ENCODE measurements at places on chromosomes 11 and 22.

GRCh38 chr11:88521399-88521798 is 183.9 kb upstream of the CTSC start:
- no peak for DNase-seq

DNA sequence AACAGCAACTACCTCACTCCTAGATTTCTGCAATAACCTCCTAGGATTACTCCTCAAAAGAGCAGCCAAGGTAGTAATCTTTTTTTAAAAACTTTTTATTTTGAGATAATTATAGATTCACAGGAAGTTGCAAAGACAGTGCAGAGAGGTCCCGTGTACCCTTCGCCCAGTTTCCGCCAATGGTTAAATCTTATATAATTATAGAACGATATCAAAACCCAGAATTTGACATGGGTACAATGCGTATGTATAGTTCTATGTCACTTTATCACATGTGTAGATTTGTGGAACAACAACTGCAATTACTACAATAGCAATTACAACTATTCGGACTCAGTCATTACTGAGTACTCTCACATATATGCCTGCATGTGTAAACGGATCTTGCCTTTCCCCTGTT is 94.8 kb upstream of the APOA1 start:
- no peak for DNase-seq

- no peak for DNase-seq
These were observed 92.9 kb downstream of the TRAF6 start for GRCh38 chr11:36417154-36417553.

GRCh38 chr22:49373801-49374226 is 453.9 kb downstream of the BRD1 start:
- no peak for DNase-seq

- no peak for DNase-seq
These were observed 3.7 kb downstream of the PPM1F start for GRCh38 chr22:21948824-21949568.

- DNase-seq: no peak
These were observed 5.8 kb upstream of the LGALS1 start for GRCh38 chr22:37669586-37669985.

GRCh38 chr11:16883174-16883573 is 131.0 kb downstream of the PLEKHA7 start:
- no peak for DNase-seq

- no peak for DNase-seq
These were observed 63.1 kb downstream of the SPATA19 start for GRCh38 chr11:133782116-133782725.

DNA sequence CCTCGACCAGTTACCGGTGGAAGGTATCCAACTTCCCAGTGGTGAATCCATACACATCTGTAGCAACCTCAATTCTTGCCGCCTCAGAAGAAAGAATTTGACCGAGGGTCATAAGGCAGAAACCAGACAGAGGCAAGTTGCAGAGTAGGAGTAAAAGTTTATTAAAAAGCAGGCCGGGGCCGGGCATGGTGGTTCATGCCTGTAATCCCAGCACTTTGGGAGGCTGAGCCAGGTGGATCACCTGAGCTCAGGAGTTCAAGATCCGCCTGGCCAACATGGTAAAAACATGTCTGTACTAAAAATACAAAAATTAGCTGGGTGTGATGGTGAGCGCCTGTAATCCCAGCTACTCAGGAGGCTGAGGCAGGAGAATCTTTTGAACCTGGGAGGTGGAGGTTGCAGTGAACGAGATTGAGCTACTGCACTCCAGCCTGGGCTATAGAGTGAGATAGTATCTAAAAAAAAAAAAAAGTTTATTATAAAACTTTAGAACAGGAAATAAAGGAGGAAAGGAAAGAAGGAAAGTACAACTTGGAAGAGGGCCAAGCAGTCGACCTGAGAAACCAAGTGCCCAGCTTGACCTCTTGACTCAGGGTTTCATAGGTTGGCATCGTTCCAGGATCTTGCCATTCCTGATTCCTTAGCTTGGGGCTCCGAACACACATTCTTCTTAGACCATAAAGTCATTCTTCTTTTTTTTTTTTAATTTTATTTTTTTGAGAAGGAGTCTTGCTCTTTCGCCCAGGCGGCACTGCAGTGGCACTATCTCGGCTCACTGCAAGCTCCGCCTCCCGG is 27.8 kb downstream of the RGL4 start:
- no peak for DNase-seq

DNA sequence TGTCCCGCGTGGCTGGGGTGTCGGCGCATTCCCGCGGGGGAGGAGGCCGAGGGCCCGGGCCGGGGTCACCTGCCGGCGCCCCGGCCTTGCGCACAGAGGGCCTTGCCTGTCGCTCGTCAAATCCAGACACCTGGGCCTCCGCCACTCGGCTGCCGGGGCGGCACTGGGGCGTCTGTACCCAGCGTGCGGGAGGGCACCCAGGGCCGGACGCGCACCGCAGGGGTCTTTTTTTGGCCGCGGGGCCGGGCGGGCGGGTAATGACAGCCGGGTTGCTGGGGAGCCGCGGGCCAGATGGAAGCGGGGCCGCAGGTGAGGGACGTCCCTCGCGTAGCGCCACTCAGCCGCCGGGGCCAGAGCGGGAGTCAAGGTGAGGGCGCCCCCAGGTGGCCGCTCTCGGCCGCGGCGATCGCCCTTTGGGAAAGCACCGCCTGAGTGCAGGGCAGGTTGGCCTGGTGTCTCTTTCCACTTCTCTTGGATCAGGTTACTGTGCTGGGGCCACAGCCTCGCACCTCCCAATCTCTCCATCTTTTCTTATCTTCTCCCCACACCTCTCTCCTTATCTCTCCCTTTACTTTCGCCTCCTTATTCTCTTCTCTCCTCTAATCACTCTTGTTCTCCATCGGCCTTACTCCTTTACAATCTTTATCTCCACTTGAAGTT is 3.5 kb downstream of the PHLDB1 start:
- peak; percentile 82 for DNase-seq

- no peak for DNase-seq
These were observed 221.4 kb downstream of the DBX1 start for GRCh38 chr11:19938866-19939265.

GRCh38 chr11:111631666-111632039 is 29.4 kb downstream of the SIK2 start:
- DNase-seq: no peak

DNA sequence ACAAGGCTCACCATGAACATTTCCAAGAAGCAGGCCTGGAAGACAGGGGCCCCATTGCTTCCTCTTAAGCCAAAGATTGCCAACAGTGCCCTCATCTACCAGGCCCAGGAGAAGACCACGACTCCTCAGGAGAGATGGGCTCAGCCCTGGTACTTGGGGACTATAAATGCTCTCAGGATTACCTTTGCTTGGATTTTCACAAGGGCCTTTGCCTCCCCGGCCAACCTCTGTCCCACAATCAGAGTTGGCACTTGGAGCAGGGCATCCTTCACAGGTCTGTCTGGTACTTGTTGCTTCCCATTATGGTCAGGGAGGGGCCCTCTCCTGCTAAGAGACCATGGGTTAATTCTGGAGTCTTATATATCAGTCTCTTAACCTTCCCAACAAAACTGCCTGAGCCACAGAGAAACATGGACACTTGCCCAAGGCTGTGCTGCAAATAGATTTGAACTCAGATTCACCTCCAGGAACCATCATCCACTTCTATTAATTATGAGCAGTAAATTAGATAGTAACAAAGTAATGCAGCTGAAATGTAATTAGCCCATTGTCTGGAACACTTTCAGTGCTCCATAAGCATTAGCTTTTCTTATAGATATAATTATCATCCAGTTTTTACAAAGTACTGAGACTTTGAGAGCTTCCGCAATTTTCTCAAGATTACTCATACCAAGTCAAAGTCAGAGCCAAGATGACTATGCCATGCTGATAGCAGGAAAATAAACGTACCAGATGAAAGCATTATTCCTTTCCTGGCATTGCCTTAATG is 33.5 kb downstream of the POU2AF3 start:
- no peak for DNase-seq

- no peak for DNase-seq
These were observed 140.5 kb downstream of the CTTN start for GRCh38 chr11:70538641-70539359.
